Hindlimb muscle (tissue), 1 donor: ENCODE measurements at places on chromosomes 7 and 10.

DNA sequence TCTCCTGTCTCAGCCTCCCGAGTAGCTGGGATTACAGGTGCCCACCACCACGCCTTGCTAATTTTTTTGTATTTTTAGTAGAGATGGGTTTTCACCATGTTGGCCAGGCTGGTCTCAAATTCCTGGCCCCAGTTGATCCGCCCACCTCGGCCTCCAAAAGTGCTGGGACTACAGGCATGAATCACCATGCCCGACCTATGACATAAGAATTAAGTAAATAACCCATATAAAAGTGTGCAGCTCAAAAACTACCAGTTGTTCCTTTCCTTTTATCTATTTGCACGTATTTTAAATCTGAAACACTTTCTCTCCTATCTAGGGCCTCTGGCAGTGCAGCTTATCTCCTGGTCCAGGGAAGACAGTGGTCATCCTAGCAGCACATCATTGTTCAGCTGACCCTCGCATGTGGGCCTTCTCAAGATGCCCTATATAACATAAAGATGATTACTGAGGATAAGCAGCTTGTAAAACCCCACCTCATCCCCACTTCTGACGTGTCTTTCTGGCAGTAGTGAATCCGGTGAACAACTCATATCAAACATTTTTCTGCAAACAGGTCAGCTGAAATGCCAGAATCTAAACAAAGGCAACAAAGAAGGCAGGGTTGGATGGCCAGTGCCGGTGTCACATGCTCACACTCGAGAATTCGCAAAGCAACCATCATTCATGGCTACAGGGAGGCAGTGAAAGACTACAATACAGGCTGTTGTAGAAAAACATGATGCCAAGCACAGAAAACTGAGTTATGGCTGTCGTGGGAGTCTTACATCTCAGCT is 36.0 kb upstream of the KCNIP2 start:
- no peak for DNase-seq

DNA sequence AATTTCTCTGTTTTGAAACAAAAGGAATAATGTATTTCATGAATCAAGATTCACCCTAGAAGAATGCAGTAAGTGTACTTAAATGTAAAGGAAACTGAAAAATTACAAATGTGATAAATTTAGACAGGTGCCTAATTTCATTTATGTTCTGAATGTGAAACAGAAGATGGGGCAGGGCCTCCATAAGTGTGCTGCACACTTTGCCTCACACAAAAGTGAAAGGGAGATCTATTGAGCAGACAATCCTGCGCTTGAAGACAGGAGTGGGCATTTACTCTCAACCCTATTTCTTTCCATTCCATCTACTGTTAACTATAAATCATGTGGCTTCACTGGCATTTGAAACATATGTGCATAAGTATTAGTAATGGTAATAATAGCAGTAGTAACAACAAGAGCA is 36.2 kb downstream of the GNG11 start:
- no peak for DNase-seq

GRCh38 chr7:155343661-155344121 is 46.0 kb downstream of the INSIG1 start:
- DNase-seq: no peak

GRCh38 chr7:15440482-15440881 is 121.3 kb downstream of the AGMO start:
- no peak for DNase-seq

- DNase-seq: peak; percentile 62
Observed at GRCh38 chr7:148983200-148984146, 44.8 kb downstream of the PDIA4 start.

DNA sequence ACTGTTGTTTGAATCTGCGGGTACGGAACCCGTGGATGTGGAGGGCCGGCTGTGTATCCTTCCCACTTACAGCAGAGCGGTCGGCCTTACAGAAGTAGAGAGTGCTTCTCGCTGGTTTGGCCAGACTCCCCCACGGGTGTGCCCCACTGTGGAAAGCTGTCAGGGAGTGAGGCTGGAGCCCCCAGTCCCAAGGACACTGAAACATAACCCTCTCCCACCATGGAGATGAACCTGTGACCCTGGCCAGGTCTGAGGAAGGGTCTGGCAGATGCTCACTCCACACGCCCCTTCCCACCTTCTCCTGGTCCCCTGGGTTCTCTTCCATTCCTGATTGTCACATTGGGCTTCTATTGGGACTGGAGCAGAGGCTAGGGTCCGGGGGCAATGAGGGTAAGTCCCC is 39.6 kb downstream of the TSPAN15 start:
- DNase-seq: no peak

DNA sequence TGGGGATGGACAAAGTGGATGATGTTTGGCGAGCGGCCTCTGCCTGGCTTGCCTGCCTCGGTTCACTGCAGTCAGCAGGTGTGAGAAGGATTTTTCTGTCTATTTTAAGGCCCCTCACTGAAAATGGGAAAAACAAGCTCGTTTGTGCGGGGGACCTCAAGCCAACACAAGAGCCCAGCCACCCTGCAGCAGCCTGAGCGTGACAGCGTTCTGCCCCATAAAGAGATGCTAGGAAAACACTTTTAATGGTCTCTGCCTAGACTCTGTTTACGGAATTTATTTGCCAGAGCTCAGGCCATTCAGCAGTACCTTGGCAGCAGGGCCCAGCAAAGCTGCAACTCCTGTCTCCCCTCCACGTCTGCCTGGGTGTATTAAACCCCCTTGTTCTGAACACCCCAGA is 131.7 kb downstream of the GRK5 start:
- no peak for DNase-seq

GRCh38 chr10:100998183-100998990 is 1.2 kb upstream of the LZTS2 start:
- DNase-seq: peak; percentile 88

DNA sequence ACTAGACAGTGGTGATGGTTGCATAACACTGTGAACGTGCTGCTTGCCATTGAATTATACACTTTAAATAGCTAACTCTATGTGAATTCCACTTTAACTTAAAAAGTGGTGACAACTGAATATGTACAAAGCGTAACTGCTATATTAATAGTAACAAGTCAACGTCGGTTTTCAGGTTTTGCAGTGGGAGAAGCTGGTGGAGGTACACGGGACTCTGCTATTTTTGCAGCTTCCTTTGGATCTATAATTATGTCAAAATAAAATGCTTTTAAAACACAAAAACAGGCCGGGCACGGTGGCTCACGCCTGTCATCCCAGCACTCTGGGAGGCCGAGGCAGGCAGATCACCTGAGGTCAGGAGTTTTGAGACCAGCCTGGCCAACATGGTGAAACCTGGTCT is 21.0 kb downstream of the AP5Z1 start:
- DNase-seq: no peak

DNA sequence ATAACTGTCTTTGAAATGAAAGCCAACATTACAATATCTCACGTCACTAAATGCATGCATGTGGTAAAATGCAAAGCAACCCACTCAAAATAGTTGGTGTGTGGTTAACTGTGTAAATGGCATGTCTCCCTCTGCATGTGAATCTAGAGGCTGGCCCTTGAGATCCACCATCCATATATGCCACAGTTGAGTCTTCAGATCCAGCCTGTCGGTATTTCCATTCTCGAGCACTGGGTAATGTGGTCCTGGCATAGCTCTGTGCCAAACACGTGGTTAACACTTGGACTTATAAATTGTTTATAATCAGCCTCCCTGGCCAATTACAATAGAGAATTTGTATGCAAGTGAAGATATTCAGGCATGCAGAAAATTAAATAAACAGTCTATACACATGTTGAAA is 90.3 kb downstream of the LYZL1 start:
- no peak for DNase-seq

DNA sequence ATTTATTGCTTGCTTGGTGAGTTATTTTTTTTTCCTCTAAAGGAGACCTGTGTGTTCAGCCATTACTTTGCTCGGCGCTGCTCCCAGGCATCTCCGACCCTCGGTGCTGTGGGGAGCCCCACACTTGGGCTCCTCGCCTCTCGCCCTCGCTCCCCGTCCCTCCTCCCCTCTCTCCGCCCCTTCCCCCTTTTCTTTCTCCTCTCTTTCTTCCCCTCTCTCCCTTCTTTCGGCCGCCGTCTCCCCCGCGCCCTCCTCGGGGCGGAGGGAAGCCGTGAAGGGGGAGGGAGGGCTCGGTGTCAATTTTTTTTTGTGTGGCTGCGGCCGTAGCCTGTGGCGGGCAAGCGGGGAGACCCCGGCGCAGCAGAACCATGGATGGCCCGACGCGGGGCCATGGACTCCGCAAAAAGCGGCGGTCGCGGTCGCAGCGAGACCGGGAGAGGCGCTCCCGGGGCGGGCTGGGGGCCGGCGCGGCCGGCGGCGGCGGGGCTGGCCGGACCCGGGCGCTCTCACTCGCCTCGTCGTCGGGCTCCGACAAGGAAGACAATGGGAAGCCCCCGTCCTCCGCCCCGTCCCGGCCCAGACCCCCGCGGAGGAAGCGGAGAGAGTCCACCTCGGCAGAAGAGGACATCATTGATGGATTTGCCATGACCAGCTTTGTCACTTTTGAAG is 1.1 kb downstream of the AUTS2 start:
- peak; percentile 51 for DNase-seq

DNA sequence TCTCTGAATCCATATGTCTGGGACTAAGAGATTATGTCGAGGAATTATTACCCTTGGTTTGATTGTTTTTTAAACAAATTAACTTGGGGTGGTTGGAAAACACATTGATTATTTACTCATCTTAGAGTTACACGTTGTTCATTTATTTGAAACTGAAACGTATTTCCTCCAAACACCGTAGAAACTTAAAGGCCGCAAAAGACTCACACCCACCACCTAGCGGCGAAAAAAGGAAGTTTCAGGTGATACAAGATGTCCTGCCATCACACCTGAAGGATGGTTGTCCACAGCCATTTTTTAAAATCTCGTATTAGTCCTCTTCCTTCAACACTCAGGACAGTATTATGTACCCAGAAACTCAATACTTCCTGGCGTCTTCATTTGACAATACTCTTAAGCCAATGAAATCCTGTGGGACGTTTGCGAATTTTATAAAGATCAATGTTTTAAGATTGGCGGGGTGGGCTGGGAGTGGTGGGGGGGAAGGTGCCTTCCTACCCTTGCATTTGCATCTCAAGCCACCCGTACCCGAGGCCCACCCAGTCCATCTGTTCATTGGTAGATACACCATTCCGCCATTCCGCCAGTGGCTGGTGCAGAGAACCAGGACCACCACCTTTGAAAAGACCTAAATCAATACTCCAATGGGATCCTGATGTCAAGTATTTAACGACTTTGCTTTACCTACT is 1.4 kb upstream of the LCOR start:
- DNase-seq: peak; percentile 61

DNA sequence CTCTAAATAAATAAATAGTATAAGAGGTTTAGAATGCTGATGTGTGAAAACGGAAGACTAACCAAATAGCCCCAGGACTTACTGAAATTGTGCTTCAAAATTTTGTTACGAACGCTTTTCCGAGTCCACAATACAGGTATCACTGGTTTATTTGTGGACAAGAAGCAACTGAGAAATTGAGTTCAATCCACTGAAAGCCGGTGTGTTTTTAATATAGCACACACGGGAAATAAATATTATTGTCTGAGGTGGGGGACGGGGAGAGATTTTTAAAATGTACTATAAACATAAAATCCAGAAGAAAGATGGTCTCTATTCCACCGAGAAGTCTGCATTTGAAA is 598 bp downstream of the SLC16A12 start:
- DNase-seq: no peak

- no peak for DNase-seq
Observed at GRCh38 chr10:24467605-24468004, 256.1 kb downstream of the ARHGAP21 start.

GRCh38 chr10:119495021-119495505 is 47.5 kb downstream of the RGS10 start:
- DNase-seq: no peak

- DNase-seq: no peak
Observed at GRCh38 chr10:114758331-114758730, 63.2 kb upstream of the FHIP2A start.

- no peak for DNase-seq
Observed at GRCh38 chr10:110162741-110163145, 44.7 kb upstream of the MXI1 start.

DNA sequence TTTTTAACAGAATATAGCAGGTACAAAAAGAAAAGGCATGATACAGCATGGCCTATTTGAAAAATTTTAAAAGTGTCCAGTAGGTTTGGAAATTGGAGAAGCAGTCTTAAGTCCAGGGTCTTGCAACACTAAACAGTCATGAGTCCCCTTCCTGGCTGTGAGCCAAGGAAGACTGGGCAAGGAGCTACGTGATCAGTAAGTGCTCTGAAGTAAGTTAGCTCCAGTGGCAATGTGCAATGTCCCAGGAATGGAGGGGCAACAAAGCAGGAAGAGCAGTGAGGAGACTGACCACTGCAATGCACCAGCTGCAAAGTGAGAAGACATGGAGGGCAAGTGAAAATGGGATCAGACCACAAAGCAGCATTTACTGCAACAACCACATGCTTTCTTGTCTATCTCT is 72.9 kb upstream of the GRID1 start:
- DNase-seq: peak; percentile 45

DNA sequence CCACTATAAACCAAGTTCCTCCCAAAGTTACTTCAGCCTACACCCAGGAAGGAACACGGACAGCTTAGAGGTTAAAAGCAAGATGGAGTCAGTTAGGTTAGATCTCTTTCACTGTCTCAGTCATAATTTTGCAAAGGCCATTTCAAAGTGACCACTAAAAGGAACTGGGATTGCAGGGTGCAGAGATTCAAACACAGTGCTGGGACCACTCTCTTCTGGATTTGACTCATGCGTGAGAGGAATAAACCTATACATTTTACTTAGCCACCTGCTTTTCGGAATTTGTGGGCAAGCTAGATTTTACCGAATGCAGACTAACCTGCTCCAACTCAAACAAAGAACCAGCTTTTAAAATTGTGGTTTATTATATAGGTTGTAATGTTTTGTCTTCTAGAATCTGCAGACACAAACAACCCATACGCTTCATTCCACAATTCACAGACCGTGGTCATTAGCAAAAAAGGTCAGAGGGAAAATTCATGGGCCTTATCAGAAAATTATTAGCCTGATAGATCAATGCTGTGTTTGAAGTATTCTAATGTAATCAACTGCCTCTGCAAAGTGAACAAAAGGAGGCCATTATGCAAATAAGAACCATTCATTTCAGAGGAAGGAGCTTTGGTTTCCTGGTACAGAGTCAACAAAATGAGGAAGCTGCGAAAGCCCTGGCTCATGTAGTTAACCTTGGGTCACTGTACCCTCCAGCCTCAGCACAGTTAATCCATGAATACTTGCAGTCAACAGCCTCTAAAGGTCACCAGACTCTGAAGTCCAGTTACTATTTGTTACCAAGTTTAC is 342.7 kb upstream of the KLF6 start:
- no peak for DNase-seq

DNA sequence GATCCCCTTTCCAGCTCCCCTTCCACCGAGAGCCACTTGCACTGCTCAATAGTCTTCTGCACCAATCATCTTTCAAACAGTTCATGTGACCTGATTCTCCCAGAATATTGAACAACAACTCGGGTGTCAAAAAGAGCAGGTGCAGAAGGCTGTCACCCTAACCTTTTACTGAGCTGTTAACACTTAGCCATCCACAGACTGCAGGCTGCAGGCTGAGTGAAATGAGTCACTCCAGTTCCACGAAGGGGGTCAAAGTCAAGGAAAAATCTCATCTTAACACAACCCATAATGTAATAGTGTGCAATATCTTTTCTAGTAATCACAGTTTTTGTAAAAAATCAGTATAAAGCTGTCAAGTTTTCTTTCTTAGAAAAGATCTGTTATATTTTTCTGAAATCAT is 63.1 kb downstream of the MTPAP start:
- DNase-seq: no peak
